ENCODE measurements at places on chromosomes 7 and 10.

GRCh38 chr7:48611993-48612392, 312.4 kb upstream of the CDC14C start:
- DNase-seq: no peak

DNA sequence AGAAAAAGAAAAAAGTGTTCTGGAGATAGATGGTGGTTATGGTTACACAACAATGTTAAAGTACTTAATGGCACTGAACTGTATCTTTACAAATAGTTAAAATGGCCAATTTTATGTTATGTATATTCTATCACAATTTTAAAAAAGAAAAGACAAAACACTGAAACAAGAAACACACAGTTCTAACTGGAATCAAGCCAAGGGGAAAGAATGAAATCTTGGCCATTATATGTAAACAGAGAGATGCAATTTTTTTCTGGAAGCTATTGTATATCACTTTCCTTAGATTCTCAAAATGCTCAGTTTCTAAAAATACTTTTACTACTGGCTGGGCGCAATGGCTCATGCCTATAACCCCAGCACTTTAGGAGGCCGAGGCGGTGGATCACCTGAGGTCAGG, 4.1 kb downstream of the COA1 start:
- no peak for DNase-seq

DNA sequence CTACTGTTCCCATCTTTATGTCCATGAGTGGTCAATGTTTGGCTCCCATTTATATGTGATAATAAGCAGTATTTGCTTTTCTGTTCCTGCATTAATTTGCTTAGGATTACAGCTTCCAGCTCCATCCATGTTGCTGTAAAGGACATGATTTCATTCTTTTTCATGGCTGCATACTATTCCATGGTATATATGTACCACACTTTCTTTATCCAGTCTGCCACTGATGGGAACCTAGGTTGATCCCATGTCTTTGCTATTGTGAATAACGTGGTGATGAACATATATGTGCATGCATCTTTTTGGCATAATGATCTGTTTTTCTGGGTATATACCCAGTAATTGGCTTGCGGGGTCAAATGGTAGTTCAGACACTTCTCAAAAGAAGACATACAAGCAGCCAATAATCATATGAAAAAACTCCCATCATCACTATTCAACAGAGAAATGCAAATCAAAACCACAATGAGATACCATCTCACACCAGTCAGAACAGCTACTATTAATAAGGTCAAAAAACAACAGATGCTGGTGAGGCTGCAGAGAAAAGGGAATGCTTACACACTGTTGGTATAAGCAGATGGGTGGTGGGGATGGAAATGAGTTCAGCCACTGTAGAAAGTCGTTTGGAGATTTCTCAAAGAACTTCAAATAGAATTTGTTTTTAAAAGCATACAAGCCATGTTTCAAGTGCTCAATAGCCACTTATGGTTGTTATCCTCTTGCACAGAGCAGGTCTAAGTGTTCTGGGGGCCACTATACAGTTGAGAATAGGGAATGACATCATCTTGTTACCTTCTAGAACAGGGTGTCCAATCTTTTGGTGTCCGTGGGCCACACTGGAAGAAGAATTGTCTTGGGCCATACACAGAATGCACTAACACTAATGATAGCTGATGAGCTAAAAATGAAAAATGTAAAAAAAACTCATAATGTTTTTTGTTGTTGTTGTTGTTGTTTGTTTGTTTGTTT, 23.2 kb upstream of the SDK1 start:
- no peak for DNase-seq

DNA sequence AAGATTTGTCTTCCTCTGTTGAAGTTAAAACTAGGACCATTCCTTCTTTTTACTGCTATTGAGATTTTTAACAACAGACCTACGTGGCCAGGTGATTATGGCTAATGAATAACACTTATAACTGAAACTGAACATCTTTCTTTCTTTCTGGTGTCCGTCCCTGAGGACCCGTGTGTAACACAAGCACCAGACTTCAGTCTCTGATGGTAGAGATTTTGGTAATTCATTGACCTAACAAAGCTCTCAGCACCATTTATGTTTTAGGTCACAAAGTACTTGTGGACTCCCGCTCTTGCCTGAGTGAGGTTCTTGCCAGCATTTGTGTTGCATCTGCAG, 40.4 kb upstream of the TMEM229A start:
- DNase-seq: no peak

DNA sequence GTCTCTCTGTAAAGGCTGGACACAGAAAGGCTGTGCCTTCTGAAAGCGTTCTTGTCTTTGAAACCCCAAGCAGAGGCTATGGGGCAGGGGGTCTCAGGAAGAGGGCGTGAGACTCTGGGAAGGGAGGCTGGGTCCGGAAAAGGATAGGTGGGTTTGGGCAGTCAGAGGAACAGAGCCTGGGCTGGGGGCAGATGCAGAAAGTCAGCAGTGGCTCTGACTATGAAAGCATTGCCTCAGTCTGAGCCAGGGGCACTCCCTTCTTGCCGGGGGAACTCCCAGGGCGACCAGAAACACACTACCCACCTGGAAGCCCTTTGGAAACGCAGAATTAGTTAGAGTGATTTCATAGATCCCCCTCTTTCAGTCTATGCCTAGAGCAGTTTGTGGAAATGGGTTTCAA, 72.0 kb downstream of the VWA2 start:
- no peak for DNase-seq

DNA sequence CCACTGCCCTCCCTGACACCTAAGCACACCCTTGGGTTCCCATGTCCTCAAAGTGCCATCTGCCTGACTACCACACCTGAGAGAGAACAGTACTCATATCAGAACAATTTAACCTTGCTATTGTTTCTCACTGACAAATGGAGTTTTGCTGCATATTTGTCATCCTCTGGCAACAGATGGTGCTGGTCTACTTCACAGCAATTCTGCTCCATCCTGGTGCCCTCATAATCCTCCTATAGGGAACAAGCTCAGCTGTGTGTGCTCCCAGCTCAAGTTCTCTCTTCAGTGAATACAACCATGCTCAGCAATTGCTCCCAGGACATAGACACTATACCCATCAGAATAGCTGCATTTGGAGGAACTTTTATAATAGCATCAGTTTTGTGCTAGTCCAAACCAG, 32.8 kb upstream of the ITGB1 start:
- DNase-seq: no peak

DNA sequence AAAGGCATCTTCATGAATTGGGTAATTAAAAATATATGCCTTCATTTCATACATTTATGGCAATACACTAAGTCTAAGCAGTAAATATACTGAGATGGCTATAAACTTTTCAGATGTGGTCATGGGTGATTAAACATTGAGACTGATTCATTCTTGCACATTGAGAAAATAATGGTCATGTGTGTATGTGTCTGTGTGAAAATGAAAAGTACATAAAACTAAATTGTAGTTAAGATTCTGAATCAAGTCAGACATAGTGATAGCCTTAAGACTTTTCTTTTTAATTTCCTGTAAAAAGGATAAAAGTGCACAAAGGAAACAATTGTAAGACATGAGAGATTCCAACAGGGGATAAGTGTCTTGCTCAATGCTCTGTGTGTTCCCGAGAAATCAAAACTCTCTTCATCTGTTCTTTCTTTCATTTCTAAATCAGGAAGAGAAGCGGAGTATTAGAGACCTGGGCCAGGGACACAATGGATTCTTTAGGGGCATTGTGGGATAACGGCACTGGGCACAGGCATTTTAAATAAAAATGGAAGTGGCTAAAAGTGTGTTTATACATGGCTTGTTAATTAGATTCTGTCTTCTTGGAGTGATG, 69.8 kb upstream of the AGR3 start:
- DNase-seq: no peak

DNA sequence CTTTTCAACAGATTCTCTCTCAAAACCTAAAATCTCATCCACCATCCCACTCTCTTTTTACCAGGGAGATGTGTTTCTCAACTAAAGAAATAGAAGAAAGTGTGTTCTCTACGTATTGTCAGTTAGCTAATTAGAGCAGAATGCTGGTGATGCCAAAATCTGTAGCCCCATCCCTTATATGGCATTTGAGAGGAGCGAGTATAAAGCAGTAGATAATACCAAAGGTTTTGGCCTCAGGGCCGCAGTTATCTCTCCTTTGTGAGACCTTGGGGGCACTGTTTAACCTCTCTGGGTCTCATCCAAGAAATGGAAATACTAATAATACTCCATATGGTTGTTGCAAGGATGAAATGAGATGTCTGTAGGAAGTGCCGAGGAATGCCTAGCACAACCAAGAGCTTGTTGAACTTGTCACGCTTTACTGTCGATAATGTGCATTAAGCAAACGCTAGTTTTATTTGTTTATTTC, 456 bp upstream of the DLD start:
- no peak for DNase-seq

DNA sequence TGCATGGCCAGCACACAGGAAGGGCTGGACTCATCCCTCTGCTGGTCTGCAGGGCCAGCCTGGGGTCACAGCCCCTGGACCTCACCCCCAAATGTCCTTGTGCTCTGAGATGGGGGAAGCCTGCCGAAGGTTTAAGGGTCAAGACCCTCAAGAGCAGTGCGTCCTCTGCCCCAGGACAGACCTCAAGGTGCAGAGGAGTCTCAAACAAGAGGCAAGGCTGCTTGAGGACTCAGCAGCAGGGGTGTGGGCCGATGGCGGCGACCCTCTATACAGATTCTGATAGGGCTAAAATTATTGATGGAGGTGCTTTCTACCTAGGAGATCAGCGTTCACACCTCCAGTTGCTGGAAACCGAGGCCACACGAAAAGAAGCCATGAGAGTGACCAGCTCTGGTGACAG, 80.7 kb downstream of the ZRANB1 start:
- no peak for DNase-seq

- no peak for DNase-seq
These were observed 36.0 kb upstream of the SRGN start for GRCh38 chr10:69051710-69052487.

GRCh38 chr10:64369885-64370773, 848.9 kb downstream of the REEP3 start:
- DNase-seq: no peak

DNA sequence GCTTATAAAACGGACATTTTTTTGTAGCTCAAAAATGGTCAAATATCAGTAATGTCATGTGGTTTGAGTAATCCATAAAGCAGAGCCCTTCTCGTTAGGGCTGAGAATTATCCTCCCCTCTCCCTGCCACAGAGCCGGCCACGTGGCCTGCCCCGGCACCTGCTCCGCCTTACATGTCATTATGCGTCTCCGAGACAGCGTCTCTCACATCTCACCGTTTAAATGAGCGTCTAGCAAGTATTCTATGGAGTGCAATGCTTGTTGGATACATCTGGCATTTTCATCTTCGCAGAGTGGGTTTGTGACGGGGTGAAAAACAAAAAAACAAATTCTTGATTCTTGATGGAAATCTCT, 86.1 kb downstream of the CUX1 start:
- no peak for DNase-seq

- DNase-seq: no peak
These were observed 188.9 kb upstream of the CSTF2T start for GRCh38 chr10:51888263-51888662.

Data from cortex of kidney (tissue), 1 donor.